ENCODE measurements at places on chromosomes 4 and X. TPM values are rescaled to one million over a fixed set of nuclear protein-coding genes. Genes with fewer than 3 reads are reported as not detected.

The NLGN4X gene
- 0.32 TPM for total RNA-seq

The HPGDS gene
- total RNA-seq, result not detected

The PITX2 gene
- 1.4 TPM for total RNA-seq

The GPRASP2 gene
- total RNA-seq, result 13.4 TPM

The SMIM43 gene
- 18.8 TPM for total RNA-seq

The NXF3 gene
- not detected for total RNA-seq

The PSAPL1 gene
- not detected for total RNA-seq

The TCEAL2 gene
- not detected for total RNA-seq

The GAGE1 gene
- total RNA-seq, result not detected

The IQCM gene
- not detected for total RNA-seq

The DGKK gene
- total RNA-seq, result not detected

The ZCCHC18 gene
- 0.24 TPM for total RNA-seq

The GPR34 gene
- not detected for total RNA-seq

The NWD2 gene
- not detected for total RNA-seq

The GABRE gene
- 2.2 TPM for total RNA-seq

The MAGEB2 gene
- total RNA-seq, result not detected

The SNCA gene
- 21.2 TPM for total RNA-seq

The RNF175 gene
- 9.4 TPM for total RNA-seq

The YIPF7 gene
- total RNA-seq, result not detected

The FAM9C gene
- not detected for total RNA-seq

The UGT2B10 gene
- total RNA-seq, result not detected

The RAB41 gene
- total RNA-seq, result not detected

The IGSF1 gene
- total RNA-seq, result 0.48 TPM

The AFP gene
- not detected for total RNA-seq

The CT47B1 gene
- total RNA-seq, result not detected

The ATP2B3 gene
- total RNA-seq, result not detected

Measured in epithelial cell of alveolus of lung (primary cell).